Dermis lymphatic vessel endothelial cell (primary cell): ENCODE measurements at places on chromosomes 1 and 21. TPM values are rescaled to one million over a fixed set of nuclear protein-coding genes. Genes with fewer than 3 reads are reported as not detected.

CEP85 gene
- 4.4 and 4.9 TPM in 2 replicates for total RNA-seq

SPRR3 gene
- not detected in 2 replicates for total RNA-seq

WDR77 gene
- 27.3 and 31.2 TPM in 2 replicates for total RNA-seq

DIO1 gene
- not detected in 2 replicates for total RNA-seq

NTRK1 gene
- not detected in 2 replicates for total RNA-seq

OR10J1 gene
- total RNA-seq = not detected in 2 replicates

BATF3 gene
- total RNA-seq = 1.1 TPM in 2 replicates

SYCP1 gene
- total RNA-seq = not detected in 2 replicates

PRKAB2 gene
- 4.3 and 5.0 TPM in 2 replicates for total RNA-seq

TNFSF4 gene
- 1.4 and 1.8 TPM in 2 replicates for total RNA-seq

TAL1 gene
- 72.0 and 121 TPM in 2 replicates for total RNA-seq

RAB3B gene
- 2.1 and 2.2 TPM in 2 replicates for total RNA-seq

MPL gene
- 0.09 and 0.11 TPM in 2 replicates for total RNA-seq

FCRL6 gene
- not detected in 2 replicates for total RNA-seq
